ENCODE measurements at places on chromosomes 7 and 10.

DNA sequence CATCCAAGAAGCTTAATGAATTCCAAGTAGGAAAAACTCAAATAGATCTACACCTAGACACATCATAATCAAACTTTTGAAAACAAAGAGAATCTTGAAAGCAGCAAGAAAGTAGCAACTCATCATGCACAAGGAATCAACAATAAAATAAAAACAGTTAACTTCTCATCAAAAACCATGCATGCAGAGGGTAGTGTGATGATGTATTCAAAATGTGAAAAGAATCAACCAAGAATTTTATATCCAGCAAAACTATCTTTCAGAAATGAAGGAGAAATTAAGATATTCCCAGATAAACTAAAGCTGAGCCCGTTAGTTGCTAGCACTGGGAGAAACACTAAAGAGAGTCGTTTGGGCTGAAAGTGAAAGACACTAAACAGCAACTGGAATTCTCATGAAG, 4.3 kb upstream of the PARP12 start:
- DNase-seq, result no peak

DNA sequence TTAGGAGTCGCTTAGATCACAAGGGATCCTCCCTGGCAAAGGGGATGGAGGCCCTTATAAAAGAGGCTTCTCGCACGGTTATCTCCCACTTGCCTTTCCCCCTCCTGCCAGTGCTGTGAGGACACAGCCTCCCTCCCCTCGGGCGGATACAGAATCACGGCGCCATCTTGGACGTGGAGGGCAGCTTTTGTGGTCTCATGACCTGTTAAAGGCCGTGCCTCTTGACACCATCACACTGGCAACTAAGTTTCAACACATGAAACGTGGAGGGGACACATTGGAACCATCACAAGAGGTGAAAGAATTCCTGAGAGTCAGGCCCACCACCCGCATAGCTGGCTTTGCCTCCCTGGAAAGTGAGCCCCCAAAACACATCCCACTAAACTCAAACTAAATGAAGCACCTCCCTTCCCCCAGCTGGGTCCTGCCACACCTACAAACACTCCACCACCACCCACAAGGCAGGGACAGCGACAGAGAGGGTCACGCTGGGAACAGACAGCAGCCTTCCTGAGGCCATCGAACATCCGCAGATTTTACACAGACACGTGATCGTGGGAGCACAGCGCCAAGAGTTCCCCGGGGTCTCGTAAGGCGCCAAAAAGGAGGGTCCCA, 110.6 kb downstream of the TCERG1L start:
- no peak for DNase-seq

DNA sequence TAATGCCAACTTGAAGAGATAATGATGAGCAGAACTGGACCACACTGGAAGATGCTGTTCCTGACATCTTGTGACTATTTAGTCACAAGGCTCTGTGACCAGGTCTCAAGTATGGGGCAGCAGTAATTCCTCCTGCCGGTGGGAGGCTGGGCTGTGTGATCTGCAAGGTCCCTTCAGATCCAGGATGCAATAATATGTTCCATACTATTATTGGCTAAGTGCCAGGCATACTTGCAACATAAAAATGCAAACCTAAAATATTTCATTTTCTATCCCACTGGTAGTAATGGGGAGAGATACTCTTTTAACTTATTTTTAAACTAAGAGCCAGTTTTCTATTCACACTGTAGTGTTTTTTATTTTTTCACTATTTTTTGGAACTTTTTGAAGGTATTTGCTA, 171.5 kb downstream of the CYP26A1 start:
- DNase-seq, result no peak

DNA sequence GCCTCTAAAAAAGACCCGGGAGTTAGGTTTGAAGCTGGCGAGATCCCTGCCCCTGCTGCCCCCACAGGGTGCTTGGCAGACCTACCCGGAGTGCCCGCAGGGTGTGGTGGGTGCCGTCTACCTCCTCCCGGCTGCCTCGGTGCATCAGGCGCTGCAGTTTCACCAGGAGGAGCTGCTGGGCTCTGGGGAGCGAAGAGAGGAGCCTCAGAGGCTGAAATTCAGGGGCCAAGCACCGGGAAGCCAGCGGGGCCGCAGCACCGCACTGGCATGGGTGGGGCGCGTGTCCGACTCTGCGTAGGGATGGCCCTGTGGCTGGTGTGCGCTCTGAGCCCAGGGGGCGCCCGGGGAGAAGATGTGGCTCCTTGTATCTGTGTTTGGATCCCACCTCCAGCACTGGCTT, 74.3 kb upstream of the GNA12 start:
- no peak for DNase-seq

DNA sequence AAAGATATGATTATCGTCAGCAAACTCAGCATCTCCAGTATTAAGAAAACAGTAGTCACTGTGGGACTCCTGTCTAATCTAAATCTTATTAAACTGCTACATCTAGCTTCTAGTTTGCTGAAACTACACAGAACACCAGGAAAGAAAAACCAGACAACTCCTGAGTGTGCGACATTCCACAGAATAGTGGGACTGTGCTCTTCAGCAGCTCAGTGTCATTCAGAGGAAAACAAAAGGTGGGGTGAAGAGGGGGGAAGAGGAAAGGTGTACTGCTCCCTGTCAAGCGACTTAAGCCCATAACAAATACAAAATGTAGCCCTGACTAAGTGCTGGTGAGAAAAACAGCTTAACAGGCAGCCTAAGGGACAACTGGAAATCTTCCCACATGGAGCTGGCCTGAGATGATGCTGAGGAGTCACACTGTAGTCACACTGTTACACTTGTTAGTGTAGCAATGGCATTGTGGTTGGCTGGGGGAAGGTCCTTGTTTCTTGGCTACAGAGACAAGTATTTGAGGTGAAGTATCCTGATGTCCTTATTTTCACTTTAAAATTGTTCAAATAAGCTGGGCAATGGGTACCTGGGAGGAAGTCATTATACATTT, 135.5 kb downstream of the USP6NL start:
- no peak for DNase-seq

GRCh38 chr7:5441840-5442503, 18.3 kb upstream of the TNRC18 start:
- no peak for DNase-seq

DNA sequence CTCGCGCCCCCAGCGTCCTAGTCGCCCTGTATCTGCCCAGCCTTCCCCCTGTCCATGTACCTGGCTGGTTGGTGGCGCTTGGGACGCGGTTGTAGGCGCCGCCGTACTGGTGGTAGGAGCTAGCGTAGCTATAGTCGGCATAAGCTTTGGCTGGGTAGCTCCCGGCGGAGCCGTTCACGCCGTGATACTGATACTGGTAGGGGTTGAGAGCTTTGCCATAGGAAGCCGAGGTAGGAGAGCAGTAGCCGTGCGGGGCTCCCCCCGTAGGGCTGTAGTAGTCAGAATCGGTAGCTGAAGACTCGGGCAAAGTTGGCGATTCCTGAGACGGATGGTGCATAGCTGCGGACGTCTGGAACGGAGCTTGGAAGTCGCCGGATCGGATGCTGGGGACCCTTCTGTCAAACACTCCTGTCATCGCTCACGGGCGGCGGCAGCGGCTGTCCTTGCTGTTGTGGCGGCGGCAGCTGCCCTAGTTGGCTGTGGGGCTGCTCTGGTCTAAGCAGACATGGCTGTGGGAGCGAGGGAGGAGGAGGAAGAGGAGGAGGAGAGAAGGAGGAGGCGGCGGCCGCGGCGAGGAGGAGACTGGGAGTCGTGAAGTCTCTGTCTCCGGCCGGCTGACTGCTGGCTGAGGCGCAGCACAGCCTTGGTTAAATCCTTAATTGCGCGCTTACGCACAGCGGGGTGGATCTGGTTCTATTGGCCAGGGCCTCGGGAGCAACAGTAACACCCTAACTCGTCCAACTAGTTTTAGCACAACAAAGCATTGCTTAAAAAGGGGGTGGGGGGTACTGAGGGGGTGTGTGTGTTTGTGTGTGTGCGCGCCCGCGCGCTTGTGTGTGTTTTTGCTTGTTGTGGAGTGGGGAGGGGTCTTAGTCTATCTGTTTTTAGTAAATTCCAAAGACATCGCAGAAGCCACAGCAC, at the start of gene DLX5:
TSS of gene DLX5 (minus strand) at position 623 of the 921 bp plus-strand sequence. CDS start at position 415, 208 bp downstream.
- peak; percentile 6 for DNase-seq

GRCh38 chr10:80454513-80455460, 677 bp downstream of the TSPAN14 start:
- DNase-seq, result no peak

DNA sequence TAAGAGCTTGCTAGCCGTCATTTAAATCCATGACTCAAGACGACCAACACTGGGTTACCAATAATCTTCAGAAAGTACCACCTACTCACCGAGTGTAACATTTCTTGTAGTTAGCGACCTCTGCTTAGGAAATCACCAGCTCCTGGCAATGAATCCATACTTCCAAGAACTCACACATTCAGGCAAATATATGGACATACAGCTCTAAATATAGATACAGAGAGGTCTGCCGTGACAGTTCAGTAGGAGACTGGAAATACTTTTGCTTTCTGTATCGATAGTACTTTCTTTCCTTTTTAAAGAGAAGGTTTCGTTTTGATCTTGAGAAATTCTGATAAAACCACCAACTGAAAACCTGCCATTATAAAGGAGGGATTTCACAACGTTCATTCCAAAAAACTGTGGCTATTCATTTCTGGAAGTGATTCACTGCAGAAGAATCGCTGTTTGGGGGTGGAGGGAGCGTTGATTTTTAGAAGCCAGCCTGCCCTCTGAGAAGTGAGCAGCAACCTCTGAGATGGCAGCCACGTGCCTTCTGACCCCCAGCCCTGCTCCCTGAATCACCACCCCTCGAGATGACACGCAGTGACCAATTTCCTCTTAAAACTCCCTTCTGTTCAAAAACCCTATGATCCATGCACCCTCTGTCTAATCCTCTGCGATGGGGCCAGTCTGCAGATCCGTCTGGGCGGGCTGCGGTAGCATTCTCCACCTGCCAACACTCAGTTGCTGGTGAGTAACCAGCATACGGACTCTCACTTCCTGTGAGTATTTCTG, 179.0 kb upstream of the KLF14 start:
- DNase-seq, result peak; percentile 99

All from IMR-90 (cell line).